ENCODE measurements at places on chromosomes 4 and X.

- no peak for DNase-seq
Measured at GRCh38 chr4:154035341-154035740, 246.5 kb upstream of the SFRP2 start.

- DNase-seq = no peak
Measured at GRCh38 chrX:65902011-65902410, 137.9 kb downstream of the VSIG4 start.

DNA sequence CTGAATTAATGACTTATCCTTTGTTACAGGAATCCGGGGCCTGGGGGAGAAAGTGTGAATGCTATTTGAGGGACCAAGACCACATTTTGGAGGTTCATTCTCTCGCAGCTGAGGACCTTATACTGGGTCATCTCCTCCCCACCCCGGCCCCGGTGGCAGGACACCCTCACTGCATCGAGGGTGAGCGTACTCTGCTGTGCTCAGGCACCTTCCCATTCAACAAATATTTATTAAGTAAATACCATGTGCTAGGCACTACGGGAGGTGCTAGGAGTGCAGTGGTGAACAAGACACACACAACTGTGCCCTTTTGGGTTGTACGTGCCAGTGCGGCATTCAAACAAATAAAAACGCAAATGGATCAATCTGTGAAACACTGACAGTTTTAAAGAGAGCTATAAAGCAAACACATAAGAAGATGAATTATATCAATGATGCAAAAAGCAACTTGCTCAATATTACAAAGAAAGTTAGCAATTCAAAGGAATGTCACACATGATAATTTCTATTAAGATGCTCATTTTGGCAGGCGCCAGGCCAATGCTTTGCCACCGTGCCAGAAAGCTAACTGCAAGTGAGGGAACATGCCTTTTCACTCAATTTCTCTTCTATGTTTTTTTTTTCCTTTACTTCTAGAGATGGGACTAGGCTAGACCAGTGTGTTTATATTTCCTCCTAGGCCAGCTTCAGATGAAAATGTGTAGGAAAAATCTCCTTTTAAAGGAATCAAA is 24.6 kb downstream of the ADGRG2 start:
- DNase-seq = no peak

- no peak for DNase-seq
Measured at GRCh38 chr4:73450398-73451004, 14.5 kb downstream of the AFP start.

GRCh38 chrX:120752431-120753082 is 122.7 kb upstream of the C1GALT1C1 start:
- no peak for DNase-seq

- DNase-seq = no peak
Measured at GRCh38 chr4:69823481-69824186, 36.3 kb downstream of the SULT1E1 start.

GRCh38 chr4:140581078-140581477 is 12.3 kb upstream of the UCP1 start:
- DNase-seq = no peak

DNA sequence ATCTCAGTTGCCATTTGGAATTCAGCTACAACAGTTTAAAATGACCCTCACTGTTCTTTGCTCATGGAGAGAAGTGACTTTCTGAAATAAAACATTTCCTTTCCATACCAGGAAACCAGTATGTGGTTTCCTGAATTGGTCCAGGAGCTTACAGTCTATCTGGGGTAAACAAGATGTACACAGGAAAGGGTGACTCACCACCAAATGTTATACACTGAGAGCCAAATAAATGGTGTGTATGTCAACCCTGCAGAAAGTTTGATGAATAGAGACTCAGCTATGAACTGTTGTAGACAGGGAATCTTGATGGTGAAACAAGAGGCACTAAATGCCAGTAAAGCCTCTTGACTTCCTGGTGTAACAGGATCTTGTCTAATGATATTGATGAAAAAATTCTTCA is 100.4 kb downstream of the HS6ST2 start:
- no peak for DNase-seq

- no peak for DNase-seq
Measured at GRCh38 chr4:16090096-16090705, 6.4 kb upstream of the PROM1 start.

DNA sequence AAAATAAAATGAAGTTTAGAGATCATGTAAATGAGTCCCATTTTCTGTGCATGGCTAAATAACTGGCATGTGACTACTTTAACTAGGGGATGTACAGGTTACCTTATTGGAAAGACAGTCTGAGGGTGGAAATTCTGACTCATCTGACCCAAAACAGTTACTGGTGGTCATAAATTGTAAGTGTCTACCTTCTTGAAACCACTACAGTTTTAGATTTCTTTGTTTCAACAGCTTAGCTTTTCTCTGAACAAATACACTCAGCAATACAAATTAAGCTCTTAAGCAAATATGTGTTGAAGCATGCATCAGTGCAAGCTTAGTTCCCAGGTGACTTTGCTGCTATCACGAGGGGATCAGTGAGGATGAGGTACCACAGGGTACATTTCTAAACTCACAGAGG is 60.7 kb upstream of the PGM2 start:
- peak; percentile 29 for DNase-seq

DNA sequence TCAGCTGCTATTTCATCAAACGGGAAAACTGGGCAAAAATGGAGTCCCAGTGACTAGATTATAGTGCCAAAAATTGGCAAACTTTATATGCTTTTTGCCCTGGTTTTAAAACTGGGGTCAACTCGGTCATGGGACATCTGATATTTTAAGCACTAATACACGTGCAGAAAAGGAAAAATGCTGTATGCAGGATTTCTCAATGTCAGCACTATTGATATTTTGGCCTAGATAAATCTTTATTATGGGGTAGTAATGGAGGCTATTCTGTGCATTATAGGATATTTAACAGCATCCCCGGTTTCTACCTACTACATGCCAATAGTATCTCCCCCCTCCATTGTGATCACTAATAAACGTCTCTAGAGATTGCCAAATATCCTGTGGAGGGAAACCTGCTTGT is 870.9 kb upstream of the IGFBP7 start:
- no peak for DNase-seq

- DNase-seq = no peak
Measured at GRCh38 chr4:172124656-172125308, 311.6 kb downstream of the GALNTL6 start.

DNA sequence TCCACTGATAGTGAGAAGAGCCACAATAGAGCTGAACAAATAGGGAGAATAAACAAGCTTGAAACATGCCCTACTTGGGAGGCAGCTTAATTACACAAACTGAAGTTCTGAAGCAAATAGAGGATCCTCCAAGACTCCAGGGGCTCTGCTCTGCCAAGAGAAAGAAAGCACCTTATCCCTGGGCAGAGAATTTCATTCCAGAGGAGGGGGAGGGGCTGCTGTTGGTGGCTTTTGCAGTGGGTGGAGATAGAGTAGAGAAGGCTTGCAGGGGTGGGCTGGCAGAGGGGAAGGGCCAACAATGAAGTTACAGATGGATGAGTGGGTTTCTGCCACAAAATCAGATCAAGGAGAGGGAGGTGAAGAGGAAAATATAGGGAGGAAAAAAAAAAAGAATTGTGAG is 1.0 kb upstream of the LPAR4 start:
- no peak for DNase-seq

GRCh38 chr4:123843137-123843536 is 446.5 kb downstream of the SPRY1 start:
- no peak for DNase-seq

- DNase-seq = no peak
Measured at GRCh38 chr4:187656959-187657358, 338.6 kb upstream of the ZFP42 start.

GRCh38 chr4:76931576-76932276 is 17.8 kb upstream of the SEPTIN11 start:
- no peak for DNase-seq

- no peak for DNase-seq
Measured at GRCh38 chr4:143531788-143532491, 18.4 kb downstream of the SMARCA5 start.

DNA sequence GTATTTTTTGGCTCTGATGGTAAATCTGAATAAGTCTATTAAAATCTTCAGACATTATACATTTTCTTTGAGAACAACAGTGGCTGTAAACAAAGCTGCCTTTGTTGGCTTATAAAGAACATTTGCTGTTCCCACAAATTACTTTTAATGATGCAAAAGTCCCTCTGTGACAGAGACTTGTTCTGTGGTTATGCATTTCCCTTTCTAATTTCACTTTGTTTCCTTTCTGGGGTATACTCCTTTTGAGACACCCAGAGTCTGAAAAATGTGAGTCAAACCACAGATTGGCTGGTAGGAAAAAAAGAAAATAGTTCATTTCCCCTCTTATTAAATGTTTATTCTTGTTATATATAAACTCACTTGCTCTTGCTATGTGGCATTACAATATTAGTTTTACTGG is 402.4 kb downstream of the PACRGL start:
- no peak for DNase-seq

GRCh38 chrX:16994736-16995135 is 48.3 kb downstream of the REPS2 start:
- no peak for DNase-seq

DNA sequence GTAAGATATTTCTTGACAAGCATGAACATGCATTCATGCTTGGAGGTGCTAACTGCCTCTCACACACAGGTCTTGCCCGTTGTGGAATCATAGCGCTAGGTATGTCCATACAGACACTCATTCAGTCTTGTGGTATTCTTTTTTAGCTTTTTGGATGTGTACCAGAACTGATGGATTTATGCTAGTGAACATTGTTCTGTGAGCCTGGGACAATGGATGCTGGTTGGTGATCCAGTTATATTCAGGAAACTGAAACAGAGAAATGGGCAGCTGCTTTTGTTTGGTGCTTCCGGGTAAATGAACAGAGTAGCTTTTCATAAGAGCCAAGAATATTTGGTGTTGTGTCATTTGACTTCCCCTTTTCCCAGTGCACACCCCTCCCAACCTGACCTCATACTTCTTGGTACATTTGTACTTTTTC is 78.9 kb upstream of the SLC4A4 start:
- no peak for DNase-seq

GRCh38 chr4:133624744-133625143 is 475.6 kb downstream of the PCDH10 start:
- DNase-seq = no peak

- DNase-seq = peak; percentile 43
Measured at GRCh38 chr4:74370912-74371311, 6.0 kb downstream of the EREG start.

DNA sequence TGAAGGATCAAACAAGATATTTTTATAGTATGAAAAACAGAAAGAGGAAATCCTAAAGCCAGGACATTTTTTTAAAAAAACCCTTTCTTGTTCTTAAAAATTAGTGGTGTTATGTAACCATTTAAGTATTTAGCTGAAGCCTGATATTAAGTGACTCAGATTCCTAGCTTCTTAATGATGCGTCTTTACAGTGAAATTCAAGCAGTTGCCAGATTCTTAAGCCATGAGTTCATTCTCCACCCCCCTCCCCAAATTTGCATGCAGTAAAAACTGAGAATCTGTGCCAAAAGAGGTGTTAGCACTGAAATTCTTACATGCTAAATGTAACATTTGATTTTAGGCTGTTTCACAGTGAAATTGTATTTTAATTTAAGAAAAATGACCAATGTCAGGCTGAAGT is 180.8 kb downstream of the RAPGEF2 start:
- DNase-seq = no peak

GRCh38 chr4:86831262-86832130 is 17.7 kb downstream of the SLC10A6 start:
- DNase-seq = no peak

GRCh38 chr4:82371497-82371896 is 2.3 kb downstream of the HNRNPD start:
- peak; percentile 29 for DNase-seq

DNA sequence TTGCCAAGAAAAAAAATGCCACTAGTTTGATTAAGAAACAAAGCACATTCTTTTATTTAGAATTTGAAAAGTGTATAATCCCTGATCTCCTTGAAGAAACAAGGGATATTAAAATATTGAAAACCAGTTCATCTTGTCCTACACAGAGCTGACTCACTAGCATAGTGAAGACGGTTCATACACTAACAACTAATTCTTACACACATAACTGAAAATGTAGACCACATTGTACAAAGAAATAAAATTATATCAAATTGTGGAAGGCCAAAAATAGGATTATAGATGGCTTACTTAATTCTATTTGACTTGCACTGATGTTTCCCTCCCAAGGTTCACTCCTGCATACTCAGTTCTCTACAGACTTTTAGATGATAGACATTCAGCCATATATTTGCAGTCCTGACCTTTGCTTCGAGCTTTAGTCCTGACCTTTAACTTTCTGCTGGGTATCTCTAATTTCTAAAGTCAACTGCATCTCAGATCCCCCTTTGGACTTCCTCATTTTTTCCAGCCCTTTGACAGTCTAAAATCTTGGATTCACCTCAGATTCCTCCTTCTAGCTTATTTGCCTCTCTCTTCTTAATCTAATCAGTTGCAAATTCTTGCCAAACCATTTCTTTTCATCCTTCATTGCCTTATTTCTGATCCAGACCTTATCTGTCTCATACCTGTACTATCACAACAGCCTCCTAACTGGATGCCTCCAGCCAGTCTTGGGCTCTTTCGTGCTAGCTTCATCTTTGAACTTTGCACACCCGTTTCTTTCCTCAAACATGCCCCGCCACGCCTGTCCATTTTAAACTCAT is 4.5 kb upstream of the WWC2 start:
- DNase-seq = no peak

GRCh38 chrX:45758738-45759397 is 558.2 kb upstream of the DIPK2B start:
- no peak for DNase-seq

GRCh38 chr4:173880897-173881296 is 350.9 kb upstream of the HAND2 start:
- DNase-seq = no peak

GRCh38 chr4:109738104-109738872 is 8.4 kb upstream of the PLA2G12A start:
- DNase-seq = no peak
